ENCODE measurements at places on chromosomes 13 and 19. TPM values are rescaled to one million over a fixed set of nuclear protein-coding genes. Genes with fewer than 3 reads are reported as not detected.

IGLON5 gene
- 49.4 TPM for total RNA-seq

CEACAM18 gene
- not detected for total RNA-seq

CAPN12 gene
- 14.5 TPM for total RNA-seq

DNA sequence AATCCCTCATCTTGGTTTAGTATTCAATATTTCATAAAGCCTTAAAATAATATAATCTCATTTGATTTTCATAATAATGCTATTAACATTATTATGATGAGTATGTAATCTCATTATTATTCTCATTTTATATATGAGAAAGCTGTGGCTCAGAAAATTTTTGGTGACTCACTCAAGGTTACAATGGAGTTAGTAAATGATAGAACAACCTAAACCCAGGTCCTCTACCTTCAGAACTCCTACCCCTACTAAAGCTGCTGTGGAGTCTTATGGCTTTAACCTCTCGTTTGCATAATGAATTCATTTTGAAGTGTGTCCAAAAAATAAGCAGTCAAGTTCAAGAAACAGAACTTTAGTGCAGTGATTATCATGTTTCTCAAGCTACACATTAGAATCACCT, 226.3 kb downstream of the TBC1D4 start:
- H3K4me1 ChIP-seq, result no peaks in the 10 kb centered on the region
- H3K27me3 ChIP-seq, result no peaks in the 10 kb centered on the region
- H3K27ac ChIP-seq, result no peak overlapping the region
- H3K4me3 ChIP-seq, result no peak overlapping the region
- no peaks in the 10 kb centered on the region for H3K36me3 ChIP-seq
- DNase-seq, result no peak

DNA sequence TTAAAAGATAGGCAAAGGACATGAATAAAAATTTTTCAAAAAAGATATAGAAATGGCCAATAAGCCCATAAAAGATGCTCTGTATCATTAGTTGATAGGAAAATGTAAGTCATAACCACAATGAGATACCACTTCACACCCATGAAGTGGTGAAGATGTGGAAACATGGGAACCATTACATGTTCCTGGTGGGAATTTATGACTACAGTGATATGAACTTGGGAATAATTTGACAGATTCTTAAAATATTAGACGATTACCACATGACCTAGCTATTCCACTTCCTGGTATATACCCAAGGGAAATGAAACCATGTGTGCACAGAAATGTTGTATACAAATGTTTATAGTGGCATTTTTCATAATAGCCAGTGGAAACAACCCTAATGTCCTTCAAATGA, 232.2 kb downstream of the GGACT start:
- H3K4me1 ChIP-seq, result no peaks in the 10 kb centered on the region
- H3K36me3 ChIP-seq, result peaks cover 13% of the 10 kb centered on the region
- no peaks in the 10 kb centered on the region for H3K27me3 ChIP-seq
- no peak for DNase-seq
- no peak overlapping the region for H3K4me3 ChIP-seq

DNA sequence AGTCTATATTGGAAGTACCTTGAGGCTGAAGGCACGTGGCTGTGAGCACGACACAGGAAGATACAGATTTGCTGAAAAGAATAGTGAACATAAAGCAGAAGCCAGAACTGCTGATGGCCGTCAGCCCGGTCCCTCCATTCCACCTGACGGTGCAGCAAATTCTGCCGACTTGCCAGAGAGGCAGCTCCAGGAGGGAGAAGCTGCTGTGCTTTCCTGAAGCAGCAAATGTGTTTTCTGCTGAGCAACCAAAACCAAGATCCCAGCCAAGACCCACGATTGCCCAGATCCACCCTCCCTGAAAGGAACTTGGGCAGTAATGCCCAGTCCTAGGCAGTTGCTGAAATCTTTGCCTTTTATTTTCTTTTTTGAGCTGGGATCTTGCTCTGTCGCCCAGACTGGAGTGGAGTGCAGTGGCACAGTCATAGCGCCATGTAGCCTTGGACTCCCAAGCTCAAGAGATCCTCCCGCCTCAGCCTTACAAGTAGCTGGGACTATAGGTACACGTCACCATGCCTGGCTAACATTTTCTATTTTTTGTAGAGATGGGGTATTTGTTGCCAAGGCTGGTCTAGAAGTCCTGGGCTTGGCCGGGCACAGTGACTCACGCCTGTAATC, 7.0 kb upstream of the RCN3 start:
- no peak overlapping the region for H3K27ac ChIP-seq
- no peak for DNase-seq
- no peak overlapping the region for H3K4me3 ChIP-seq
- no peaks in the 10 kb centered on the region for H3K27me3 ChIP-seq
- no peaks in the 10 kb centered on the region for H3K4me1 ChIP-seq

GRCh38 chr19:28829762-28830161, 383.2 kb downstream of the UQCRFS1 start:
- H3K27me3 ChIP-seq, result no peaks in the 10 kb centered on the region
- H3K4me1 ChIP-seq, result no peaks in the 10 kb centered on the region
- no peak overlapping the region for H3K4me3 ChIP-seq
- no peak for DNase-seq
- H3K27ac ChIP-seq, result no peak overlapping the region
- H3K36me3 ChIP-seq, result no peaks in the 10 kb centered on the region

GRCh38 chr19:2320049-2320448, 8.3 kb downstream of the LSM7 start:
- no peak for DNase-seq
- no peak overlapping the region for H3K4me3 ChIP-seq
- no peaks in the 10 kb centered on the region for H3K27me3 ChIP-seq

GRCh38 chr13:27052551-27053208, 118.9 kb downstream of the USP12 start:
- no peak for DNase-seq
- H3K36me3 ChIP-seq, result no peaks in the 10 kb centered on the region
- H3K4me1 ChIP-seq, result no peaks in the 10 kb centered on the region
- no peaks in the 10 kb centered on the region for H3K27me3 ChIP-seq
- H3K4me3 ChIP-seq, result no peak overlapping the region

GRCh38 chr13:50991579-50992521, 82.3 kb downstream of the RNASEH2B start:
- H3K36me3 ChIP-seq, result no peaks in the 10 kb centered on the region
- DNase-seq, result no peak
- H3K27me3 ChIP-seq, result no peaks in the 10 kb centered on the region
- peak overlapping the region; percentile 98 for H3K27ac ChIP-seq

DNA sequence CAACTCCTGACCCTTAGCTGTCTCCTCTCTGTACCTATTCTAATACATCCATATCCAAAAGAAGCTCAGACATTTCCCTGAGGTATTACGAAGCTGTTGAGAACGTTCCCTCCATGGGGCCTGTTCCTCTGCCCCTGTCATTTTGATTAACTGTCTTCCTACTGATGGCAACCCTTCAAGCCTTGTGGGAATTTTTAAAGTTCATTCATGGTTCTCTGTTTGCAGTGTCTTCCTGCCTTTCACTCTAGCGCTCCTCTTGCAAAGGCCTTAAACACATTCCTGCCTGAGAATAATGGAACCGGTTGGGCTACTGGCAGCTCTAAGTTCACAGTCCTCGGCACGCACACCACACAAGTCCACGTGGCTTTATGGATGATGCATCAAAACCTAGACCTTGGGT, 66.1 kb downstream of the LHFPL6 start:
- H3K27me3 ChIP-seq, result no peaks in the 10 kb centered on the region
- H3K4me1 ChIP-seq, result no peaks in the 10 kb centered on the region
- H3K4me3 ChIP-seq, result no peak overlapping the region
- peak overlapping the region; percentile 26 for H3K27ac ChIP-seq

DNA sequence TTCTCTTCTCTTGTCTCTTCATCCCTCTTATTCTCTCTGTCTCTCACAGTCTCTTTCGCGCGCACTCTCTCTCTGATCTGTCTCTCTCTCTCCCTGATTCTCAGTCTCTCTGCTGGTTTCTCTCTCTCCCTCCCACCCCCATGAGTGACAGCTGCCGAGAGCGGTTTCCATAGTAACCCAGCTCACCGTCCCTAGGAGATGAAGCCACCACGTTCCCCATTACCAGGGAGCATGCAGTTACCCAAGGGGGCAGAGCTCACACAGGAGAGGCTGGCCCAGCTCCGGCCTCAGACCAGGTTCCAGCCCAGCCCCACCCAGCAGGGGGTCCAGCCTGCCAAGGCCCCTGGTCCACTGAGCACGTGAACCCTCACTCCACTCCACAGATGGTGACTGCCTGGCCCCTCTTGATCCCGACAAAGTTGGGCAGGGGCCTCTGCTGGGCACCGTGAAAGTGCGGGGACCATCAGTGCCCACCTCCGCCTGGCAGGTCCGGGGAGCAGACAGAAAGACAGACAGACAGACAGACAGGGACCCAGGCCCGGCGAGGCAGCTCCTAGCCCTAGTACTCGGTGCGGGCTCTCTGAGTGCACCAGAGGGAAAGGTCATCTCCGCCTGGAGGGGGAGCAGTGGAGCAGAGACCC, 50.6 kb downstream of the CELF5 start:
- DNase-seq, result no peak
- H3K27me3 ChIP-seq, result peaks cover 6% of the 10 kb centered on the region
- H3K4me3 ChIP-seq, result peak overlapping the region; percentile 76
- no peaks in the 10 kb centered on the region for H3K36me3 ChIP-seq

GRCh38 chr13:100601716-100602115, 13.1 kb upstream of the GGACT start:
- no peaks in the 10 kb centered on the region for H3K27me3 ChIP-seq
- no peak overlapping the region for H3K27ac ChIP-seq
- H3K4me1 ChIP-seq, result no peaks in the 10 kb centered on the region
- H3K4me3 ChIP-seq, result no peak overlapping the region
- no peak for DNase-seq
- no peaks in the 10 kb centered on the region for H3K36me3 ChIP-seq

- H3K27ac ChIP-seq, result no peak overlapping the region
- H3K36me3 ChIP-seq, result no peaks in the 10 kb centered on the region
- DNase-seq, result no peak
- H3K4me3 ChIP-seq, result no peak overlapping the region
Observed at GRCh38 chr13:78460176-78460575, 143.2 kb downstream of the POU4F1 start.

DNA sequence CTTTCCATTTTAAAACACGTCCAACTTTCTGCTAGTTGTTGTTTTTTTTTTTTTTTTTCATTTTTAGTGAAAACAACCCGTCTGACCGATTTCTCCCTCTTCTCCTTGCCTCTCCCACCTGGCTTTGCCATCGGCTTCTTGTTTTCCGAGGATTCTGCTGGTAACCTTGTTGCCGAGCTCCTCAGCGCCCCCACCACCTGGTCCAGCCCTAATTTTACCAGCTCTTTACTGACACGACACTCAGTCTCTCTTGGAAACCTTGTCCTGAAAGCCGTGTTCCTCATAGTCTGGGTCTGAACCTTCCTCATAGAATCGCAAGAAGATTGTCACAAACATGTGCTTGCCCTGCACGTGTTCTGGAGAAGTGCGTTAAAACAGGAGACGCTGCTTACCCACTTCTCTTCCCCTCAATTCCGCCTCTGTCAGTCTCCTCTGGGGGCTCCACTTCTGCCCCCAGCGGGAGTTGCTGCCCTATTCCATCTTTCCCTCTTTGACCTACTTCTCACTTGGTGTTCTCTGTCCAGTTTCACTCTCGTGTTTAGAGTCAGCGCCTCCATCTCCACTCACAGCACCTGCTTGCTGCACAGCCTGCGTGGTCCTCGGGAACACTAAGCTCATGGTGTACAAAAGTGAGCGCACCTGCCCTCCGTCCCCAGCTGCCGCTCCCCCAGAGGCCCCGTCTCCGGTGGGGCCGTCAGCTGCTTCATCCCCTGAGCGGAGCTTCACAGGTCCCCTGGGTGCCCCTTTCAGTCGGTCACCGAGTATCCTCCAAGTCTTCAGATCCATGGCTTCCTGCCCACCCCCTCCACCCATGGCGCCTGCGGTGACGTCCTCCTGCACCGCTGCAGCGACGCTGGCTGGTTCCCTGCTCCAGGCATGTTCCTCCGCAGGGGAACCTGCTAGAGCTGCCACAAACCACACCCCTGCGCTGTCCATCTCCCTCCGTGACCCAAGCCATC, 65.1 kb downstream of the TM9SF2 start:
- H3K4me1 ChIP-seq, result no peaks in the 10 kb centered on the region
- H3K4me3 ChIP-seq, result no peak overlapping the region
- no peaks in the 10 kb centered on the region for H3K27me3 ChIP-seq
- no peak for DNase-seq

DNA sequence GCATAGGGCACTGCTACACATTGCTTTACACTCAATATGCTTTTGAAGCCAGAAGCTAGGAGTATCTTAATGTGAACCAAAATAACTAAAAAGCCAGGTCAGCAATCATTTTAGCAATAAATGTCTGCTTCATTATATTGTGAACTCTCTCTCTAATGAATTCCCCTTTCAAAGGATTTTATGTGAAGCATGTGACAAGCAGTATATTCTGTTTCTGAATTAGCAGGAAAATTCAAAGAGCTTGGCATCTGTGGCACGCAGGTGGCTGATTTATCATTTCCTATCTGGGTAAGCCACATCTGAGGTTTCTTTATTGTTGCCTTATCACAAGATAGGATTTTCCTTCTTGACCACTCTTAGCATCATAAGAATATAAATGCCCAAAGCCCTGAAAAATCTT, 56.8 kb upstream of the KLF12 start:
- H3K4me3 ChIP-seq, result no peak overlapping the region
- no peaks in the 10 kb centered on the region for H3K4me1 ChIP-seq
- no peak for DNase-seq
- H3K27ac ChIP-seq, result no peak overlapping the region
- H3K36me3 ChIP-seq, result no peaks in the 10 kb centered on the region

All from endodermal cell (in vitro differentiated cells).